Tongue (tissue), 3 donors: ENCODE measurements at places on chromosomes 11 and 22. TPM values are rescaled to one million over a fixed set of nuclear protein-coding genes. Genes with fewer than 3 reads are reported as not detected.

SLC17A6 gene
- not detected for total RNA-seq

APOC3 gene
- total RNA-seq: not detected

GRCh38 chr22:46777609-46777970 is 15.1 kb downstream of the TBC1D22A start:
- DNase-seq: peak; percentile 68

- DNase-seq: no peak
Measured at GRCh38 chr11:22584976-22585375, 40.6 kb downstream of the FANCF start.

DNA sequence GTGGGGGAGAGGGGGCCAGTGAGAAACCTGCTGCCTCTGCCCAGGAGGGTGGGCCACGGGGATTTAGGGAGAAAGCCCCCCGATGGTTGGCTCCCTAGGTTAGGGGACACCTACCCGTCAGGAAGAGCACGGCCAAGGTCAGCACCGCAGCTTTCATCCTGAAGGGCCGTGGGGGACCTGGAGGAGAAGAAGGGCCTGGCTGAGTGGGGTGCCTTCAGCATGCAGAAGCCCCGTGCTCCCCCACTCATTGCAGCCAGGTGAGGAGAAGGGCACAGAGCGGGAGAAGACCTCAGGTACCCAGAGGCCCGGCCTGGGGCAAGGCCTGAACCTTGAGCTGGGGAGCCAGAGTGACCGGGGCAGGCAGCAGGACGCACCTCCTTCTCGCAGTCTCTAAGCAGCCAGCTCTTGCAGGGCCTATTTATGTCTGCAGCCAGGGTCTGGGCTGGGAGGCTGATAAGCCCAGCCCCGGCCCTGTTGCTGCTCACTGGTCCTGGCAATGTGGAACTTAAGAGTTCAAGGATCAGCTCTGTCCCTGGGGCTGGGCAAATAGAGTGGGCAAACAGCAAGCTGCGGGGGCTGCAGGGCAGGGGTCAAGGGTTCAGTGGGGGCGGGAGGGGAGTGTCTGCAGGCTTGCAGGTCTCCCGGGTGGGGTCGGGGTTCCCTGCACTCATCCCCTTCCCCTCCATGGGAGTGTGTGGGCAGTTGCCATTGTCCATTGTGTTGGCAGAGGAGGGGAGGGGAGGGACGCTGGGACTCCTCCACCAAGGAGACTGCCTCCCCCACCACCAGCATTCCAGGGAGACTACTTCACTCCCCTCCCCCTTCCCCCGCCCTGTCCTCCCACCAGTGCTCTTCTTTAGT is at the start of gene APOA1:
Gene APOA1 (minus strand): TSS at position 392 of the 861 bp plus-strand sequence. CDS start 235 bp downstream, at position 157.
- DNase-seq: no peak
